ENCODE measurements at places on chromosomes 7 and 10.

DNA sequence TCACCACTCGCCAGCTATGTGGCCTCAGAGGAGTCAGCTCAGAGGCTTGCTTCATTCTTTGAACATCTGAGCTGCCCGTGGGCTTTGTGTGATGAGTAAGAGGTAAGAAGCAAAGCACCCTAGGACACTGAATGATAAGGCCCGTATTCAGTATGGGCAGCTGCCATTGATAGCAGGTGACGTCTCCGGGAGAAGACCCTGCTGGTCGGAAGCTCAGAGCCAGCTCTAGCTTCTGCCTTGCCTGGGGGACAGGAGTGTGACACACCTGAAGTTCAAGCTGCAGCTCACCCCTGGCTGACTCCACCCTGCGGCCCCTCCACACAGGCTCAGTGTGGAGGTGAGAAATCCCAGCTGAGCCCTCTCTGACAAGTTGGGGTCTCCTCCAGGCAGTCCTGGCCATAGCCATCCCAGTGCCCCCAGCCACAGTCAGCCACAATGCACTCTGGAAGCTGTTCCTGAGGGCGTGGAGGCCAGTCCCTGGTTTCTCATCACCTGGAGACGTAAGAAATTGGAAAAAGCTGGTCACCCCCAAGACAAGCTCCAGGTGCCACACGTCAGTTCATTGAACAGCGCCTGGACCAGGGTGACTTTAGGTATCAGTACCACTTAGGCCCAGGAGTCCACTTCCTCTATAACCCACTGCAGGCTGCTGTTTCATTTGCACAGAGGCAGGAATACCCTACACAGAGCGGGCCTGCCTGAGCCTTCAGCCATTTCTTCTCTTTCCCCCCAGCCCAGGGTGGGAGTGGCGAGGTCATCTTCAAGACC is 164.9 kb upstream of the RHEB start:
- no peak for DNase-seq

GRCh38 chr7:140079121-140079536 is 16.4 kb upstream of the PARP12 start:
- DNase-seq = no peak

DNA sequence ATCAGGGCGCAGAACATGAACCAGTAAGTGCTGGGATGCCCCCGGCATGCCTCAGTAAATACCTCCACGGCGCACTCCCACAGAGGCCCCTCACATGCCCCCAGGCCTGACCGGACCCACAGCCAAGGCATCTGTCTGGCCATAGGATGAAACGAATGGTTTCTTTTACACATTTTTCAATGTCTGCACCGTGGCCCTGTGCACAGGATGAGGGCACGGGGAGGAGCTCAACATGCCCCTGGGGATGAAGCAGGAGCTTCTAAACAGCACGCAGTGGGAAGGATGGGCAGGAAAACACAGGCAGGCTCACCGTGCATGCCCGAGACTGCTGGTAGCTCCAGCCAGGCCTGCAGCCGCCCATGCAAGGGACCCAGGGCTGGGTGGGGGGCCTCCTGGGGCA is 283.3 kb downstream of the TNS3 start:
- no peak for DNase-seq

DNA sequence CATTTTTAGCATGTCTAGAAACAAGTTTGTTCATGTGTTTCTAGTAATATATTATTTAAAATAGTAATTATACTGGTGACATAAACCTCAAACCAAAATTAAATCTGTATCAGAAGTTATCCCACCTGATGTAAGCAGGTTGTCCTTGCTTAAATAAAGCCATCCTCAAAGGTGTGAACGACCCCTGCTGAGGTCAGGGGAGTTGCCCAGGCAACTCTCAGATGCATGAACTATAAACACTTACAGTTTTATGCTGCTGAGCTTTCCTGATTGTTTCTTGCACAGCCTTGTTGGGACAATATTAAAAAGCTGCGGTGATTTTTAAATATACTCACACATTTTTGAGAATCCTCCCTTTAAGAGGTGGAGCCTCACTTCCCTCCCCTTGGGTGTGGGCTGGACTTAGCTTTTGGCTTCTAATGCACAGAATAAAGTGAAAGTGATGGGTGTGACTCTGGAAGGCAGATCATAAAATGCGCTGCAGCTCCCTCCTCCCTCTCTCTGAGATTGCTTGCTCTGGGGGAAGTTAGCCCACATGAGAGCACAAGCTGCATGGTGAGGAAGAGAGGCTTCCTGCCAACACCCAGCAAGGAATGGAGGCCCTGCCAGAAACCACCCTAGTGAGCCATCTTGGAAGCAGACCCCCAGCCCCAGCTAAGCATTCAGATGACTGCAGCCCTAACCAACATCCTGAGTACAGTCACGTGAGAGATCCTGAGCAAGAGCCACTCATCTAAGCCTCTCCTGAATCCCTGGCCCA is 152.7 kb downstream of the SKIDA1 start:
- no peak for DNase-seq

- DNase-seq = no peak
Observed at GRCh38 chr7:79434867-79435266, 18.6 kb downstream of the MAGI2 start.

GRCh38 chr10:3772361-3773171 is 12.4 kb downstream of the KLF6 start:
- no peak for DNase-seq

DNA sequence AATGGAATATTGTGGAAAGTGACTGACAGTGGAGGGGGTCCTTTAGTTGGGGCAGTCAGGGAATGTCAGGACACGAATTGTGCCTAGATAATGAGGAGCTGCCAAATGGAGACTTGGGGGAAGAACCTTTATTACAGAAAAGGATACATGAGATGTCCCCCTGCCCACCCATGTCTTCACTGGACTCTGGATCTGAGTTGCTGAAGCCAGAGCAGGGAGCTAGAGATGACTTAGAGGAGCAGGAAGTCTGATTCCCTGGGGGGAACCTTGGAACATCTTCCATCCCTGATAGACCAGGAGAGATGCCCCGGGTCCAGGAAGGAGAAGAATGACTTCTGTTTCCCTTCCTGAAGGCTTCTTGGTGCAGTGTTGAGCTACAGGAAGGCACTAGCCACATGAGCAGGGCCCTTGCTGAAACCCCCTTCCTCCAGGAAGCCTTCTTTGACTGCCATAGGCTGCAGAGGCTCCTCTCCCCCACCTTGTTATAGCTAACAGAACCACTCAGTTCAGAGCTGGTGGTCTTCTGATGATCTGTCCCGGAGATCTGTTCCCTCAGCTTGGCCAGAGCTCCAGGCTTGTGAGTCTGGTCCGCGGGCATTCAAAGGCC is 747 bp upstream of the NEURL1 start:
- no peak for DNase-seq

DNA sequence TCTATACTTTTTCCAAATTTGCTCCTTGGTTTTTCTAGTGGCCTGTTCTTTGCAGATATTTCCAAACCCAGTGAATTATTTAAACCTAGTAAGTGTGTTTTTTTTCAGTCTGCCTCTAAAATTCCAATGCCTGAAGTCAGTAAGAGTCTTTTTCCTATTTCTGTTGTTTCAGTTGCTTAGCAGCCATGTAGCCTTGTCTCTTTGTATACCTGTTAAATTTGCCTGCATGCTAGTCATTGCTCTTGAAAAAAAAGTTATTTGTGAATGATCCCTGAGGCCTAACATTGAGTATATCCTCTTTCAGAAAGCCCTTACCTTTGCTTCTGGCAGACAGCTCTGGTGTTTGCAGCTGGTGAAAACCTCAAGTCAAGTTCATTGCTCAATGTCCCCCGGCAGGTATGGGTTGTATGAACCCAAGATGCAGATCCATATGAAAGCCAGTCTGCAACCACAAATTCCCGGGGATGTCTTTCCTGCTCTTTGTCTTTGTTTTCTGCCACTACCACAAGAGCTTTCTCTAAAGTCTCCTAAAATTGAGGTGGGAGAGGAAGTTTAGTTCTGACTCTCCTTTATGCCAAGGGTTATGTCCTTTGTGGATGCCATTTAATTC is 35.7 kb downstream of the CH25H start:
- DNase-seq = no peak

DNA sequence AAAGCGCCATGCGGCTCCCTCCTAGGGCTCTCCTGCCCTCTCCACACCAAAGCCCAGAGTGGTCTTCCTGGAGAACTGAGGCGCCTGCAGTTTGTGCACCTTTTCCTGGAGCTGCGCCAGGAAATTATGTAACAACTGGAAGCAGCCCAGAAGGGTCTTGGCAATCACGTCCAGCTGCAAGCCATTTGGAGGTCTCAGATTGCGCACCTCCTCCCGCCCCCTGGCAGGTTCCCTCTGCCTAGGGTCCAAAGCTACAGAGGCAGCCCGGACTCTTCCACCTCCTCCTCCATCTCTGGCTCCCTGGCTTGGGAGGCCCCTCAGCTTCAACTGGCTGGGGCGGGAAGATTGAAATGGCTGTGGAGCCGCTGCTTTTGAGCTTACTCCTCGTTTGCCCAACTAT is 34.0 kb upstream of the SFTPD start:
- DNase-seq = no peak

- DNase-seq = no peak
Observed at GRCh38 chr7:138669364-138669763, 31.8 kb downstream of the SVOPL start.

- no peak for DNase-seq
Observed at GRCh38 chr7:159012353-159013069, 132.2 kb downstream of the VIPR2 start.

DNA sequence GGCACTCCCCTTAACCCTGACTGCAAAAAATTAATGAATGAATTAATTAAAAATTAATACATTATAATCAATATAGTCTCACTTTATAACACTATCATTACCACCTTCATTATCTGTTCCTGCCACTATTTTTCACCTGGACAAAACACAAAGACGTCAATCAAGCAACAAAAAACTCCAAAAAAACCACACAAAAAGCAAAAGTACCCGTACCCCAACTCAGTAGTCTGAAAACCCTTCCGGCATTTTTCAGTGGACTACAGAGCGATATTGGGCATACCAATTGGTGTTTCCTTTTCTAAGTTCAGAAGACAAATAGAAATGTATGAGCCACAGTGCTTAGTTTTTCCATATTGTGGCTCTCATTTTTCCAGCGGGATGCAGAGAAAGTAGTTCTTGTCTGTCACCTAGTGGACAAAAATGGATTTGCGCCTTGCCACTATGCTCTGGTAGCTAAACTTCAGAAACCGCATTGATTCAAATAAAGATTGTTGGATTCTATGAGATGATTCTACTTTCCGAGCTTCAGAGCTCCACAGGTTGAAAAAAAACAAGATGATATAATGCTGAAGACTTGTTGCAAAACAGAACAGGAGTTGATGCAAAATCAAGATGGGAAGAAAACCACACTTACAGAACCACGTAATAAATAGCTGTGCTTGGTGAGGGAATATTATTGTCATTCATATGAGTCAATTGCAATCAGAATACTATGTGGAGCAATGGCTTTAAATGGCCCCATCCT is 50.6 kb upstream of the ITGB1 start:
- peak; percentile 20 for DNase-seq

GRCh38 chr7:30226614-30227268 is 57.7 kb upstream of the ZNRF2 start:
- DNase-seq = no peak

- no peak for DNase-seq
Observed at GRCh38 chr10:97163181-97163580, 22.6 kb downstream of the SLIT1 start.

- DNase-seq = no peak
Observed at GRCh38 chr10:115023715-115024114, 69.5 kb upstream of the ATRNL1 start.

- no peak for DNase-seq
Observed at GRCh38 chr10:20970708-20971107, 73.6 kb upstream of the NEBL start.

GRCh38 chr7:35024298-35024697 is 13.0 kb downstream of the DPY19L1 start:
- no peak for DNase-seq

DNA sequence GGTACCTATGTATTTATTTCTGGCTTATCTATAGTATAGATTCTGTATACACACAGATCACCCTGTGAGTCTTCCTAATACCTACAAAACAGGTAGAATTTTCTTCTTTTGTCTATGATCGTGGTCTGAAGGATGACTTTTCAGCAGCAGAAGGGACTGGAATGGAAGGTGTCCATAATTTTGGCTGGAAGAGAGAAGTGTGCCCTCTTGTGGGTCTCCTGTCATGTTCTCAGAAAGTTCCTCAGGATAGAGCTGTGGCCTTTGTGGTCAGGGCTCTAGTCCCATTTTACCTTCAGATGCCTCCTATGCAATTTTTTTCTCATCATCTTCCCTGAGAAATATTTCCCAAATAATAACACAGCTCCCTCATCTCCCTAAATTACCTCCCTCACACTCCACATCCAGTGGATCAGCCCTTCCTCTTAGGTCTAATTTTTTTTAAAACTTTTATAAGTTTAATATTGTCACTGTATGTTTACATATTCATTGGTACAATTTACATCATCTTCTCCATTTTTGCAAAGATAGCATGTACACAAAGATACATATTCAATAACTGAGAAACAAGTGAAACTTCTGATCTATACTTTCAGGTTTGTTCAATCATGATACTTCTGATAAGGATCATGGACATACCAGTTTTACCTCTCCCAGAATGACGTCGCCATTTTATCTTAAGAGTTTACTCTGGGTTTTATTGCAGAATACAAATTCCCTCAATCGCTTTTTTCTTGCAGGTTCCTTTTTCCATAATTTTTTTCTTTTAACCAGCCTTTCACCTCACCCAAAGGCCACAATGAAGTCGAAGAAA is 112.7 kb downstream of the REEP3 start:
- no peak for DNase-seq

- DNase-seq = no peak
Observed at GRCh38 chr7:155216475-155217272, 81.0 kb upstream of the INSIG1 start.

DNA sequence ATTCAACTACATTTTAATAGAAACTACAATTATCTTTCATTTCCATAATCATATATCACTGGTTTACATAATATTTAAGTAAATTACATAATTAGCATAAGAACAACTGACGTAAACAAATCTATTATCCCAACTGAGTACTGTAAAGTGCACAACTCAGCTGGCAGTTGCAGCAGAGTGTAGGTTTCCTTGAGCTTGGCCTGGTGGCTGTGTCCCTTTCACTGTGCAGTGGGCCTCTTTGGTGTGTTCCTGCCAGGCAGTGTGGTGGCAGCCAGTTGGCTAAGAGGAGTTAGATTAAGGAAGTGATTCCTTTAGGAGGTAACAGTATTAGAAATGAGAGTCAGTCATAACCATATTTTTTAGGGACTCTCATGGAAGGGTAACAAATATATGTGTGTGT is 7.0 kb downstream of the NRG3 start:
- DNase-seq = no peak

DNA sequence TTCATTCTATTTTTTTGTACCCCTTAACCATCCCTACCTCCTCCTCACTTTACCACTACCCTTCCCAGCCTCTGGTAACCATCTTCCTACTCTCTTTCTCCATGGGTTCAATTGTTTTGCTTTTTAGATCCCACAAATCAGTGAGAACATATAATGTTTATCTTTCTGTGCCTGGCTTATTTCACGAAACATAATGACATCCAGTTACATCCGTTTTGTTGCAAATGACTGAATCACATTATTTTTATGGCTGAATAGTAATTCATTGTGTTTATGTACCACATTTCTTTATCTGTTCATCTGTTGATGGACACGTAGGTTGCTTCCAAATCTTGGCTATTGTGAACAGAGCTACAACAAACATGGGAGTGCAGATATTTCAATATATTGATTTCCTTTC is 24.1 kb downstream of the ATRNL1 start:
- DNase-seq = no peak
